Mucosa of gallbladder (tissue), 1 donor: ENCODE measurements at places on chromosomes 13 and 19. TPM values are rescaled to one million over a fixed set of nuclear protein-coding genes. Genes with fewer than 3 reads are reported as not detected.

Gene URI1
- 42.5 TPM for total RNA-seq

Gene COX7A1
- total RNA-seq: 55.7 TPM

Gene SH2D3A
- total RNA-seq: 28.2 TPM

Gene ZIK1
- total RNA-seq: 7.6 TPM

Gene CEACAM16
- total RNA-seq: 0.12 TPM

Gene ATP8B3
- 2.9 TPM for total RNA-seq

Gene CABP5
- not detected for total RNA-seq

Gene CYP2F1
- total RNA-seq: not detected

Gene TMEM238
- total RNA-seq: 39.9 TPM

Gene CCDC122
- 8.5 TPM for total RNA-seq

Gene VSTM1
- not detected for total RNA-seq

Gene ZNF471
- total RNA-seq: 14.9 TPM

Gene ZNF229
- 7.3 TPM for total RNA-seq

Gene ZNF763
- total RNA-seq: 5.2 TPM

Gene ZFP28
- 9.4 TPM for total RNA-seq
